ENCODE measurements at places on chromosomes 4 and X. TPM values are rescaled to one million over a fixed set of nuclear protein-coding genes. Genes with fewer than 3 reads are reported as not detected.

Gene DMP1
- total RNA-seq, result not detected

Gene MSX1
- total RNA-seq, result 0.55 TPM

Gene PDGFC
- 10.7 TPM for total RNA-seq

Gene ADAM29
- not detected for total RNA-seq

- H3K27me3 ChIP-seq, result no peaks in the 10 kb centered on the region
- no peaks in the 10 kb centered on the region for H3K36me3 ChIP-seq
- DNase-seq, result no peak
Measured at GRCh38 chrX:153776120-153776599, 4.7 kb upstream of the SRPK3 start.

GRCh38 chr4:69727426-69727825 is 33.0 kb downstream of the SULT1B1 start:
- DNase-seq, result no peak
- H3K36me3 ChIP-seq, result no peaks in the 10 kb centered on the region
- H3K27me3 ChIP-seq, result no peaks in the 10 kb centered on the region
- no peak overlapping the region for H3K27ac ChIP-seq

DNA sequence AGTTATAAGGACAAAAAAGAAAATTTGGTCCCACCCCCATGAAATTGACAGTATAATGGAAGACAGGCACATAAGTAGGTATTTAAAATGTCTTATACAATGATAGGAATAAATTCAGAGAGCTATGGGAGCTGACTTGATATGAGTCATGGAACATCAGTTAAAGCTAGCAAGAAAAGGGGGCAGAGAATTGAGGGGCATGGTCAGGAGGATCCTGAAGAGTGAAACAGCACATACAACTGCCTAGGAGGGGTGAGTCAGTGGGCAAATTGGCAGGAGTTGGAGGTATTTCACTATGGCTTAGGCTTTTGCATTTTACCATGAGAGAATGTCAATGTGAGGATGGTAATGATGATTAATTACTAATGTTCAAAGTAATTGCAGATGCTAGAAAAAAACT is 95.4 kb upstream of the BANK1 start:
- no peaks in the 10 kb centered on the region for H3K36me3 ChIP-seq
- H3K4me1 ChIP-seq, result no peaks in the 10 kb centered on the region
- DNase-seq, result no peak

Gene AR
- 2.2 TPM for total RNA-seq

- no peaks in the 10 kb centered on the region for H3K27me3 ChIP-seq
- H3K36me3 ChIP-seq, result no peaks in the 10 kb centered on the region
- H3K4me1 ChIP-seq, result no peaks in the 10 kb centered on the region
- H3K4me3 ChIP-seq, result peak overlapping the region; percentile 63
- peak overlapping the region; percentile 65 for H3K27ac ChIP-seq
Measured at GRCh38 chrX:136250191-136251040, 784 bp downstream of the MAP7D3 start.

DNA sequence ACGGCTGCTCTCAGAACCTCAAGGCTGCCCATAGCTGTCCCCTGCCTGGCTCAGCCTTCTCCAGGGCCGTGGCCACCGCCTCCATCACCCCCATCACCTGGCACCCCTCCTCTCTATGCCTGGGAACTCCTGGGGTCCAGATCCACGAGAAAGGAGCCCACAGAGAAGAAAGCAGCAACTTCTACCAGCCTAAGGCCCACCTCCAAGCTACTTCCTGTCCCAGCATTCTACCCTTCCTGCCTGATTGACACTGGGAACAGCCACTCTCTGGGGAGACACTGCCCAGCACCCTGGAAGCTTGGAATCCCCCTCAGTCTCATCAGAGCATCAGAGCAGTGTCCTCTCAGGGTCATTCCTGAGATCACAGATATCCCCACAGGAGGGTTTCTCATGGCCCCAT is 36.9 kb upstream of the PROM1 start:
- H3K27me3 ChIP-seq, result no peaks in the 10 kb centered on the region
- H3K27ac ChIP-seq, result no peak overlapping the region
- no peak for DNase-seq
- H3K36me3 ChIP-seq, result no peaks in the 10 kb centered on the region
- H3K4me3 ChIP-seq, result no peak overlapping the region

GRCh38 chr4:26206339-26206738 is 114.5 kb upstream of the RBPJ start:
- no peak overlapping the region for H3K27ac ChIP-seq
- H3K4me1 ChIP-seq, result peaks cover 26% of the 10 kb centered on the region
- no peak overlapping the region for H3K4me3 ChIP-seq

DNA sequence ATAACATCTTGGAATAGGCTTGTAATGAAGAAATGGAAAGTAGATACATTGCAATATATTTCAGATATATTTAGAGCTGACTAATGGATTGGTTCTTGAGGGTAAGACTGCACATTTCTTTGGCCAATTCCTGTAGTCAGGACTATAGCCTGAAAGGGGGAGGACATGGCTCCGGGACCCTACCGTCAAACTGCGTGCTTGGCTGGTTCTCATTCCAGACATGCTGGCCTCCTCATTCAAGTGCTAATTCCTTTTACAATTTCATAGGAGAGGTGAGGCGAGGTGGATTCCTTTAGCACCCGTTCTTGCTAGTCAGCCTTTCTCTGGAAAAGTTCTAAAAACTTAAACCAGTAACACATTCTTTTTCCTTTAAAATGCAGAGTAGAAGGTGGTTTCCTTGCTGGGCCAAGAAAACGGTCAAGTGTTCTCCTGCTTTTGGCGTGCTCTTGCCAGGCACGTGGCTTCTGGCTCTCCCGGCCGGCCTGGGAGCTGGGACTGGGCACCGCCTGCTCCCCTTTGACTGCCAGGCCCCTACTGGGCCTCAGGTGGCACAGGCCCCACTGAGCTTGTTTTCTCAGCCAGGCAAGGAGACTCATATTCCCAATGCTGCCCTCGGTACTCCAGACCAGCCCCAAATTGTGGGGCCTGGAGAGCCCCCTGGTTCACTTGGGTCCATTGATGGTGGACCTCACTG is 167.2 kb downstream of the STK32B start:
- no peaks in the 10 kb centered on the region for H3K4me1 ChIP-seq
- no peaks in the 10 kb centered on the region for H3K36me3 ChIP-seq
- no peak for DNase-seq

DNA sequence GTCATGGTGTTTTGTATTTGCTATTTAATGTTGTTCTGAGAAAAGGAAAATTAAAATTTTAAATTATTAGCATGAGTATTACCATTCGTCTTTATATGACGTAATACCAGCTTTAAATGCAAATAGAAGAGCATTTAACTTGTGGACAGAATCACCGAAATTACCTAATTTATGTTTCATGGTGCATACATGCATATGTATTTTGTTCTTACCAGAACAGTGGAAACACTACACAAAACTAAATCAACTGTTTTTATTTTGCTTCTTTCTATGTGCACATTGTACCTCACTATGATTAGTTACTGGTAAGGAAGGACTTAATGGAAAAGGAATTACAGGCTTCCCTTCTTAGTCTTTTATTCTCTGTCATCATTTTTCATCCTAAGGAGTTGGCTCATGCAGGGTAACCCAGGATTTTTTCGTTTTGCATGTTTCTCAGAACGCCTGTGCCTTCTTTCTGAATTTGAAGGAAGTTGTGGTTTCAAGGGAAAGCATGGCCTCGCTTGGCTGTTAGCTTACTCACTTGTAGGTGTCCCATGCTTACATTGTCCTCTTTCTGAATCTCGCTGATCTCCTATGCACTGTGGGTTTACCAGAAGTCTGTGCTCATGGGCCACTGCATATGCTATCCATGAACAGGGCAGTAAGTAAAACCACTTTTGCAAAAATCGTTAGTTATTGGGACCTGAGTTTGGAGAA is 300.0 kb upstream of the PUDP start:
- H3K27me3 ChIP-seq, result no peaks in the 10 kb centered on the region
- H3K36me3 ChIP-seq, result no peaks in the 10 kb centered on the region
- no peak overlapping the region for H3K27ac ChIP-seq
- no peaks in the 10 kb centered on the region for H3K4me1 ChIP-seq
- no peak overlapping the region for H3K4me3 ChIP-seq

DNA sequence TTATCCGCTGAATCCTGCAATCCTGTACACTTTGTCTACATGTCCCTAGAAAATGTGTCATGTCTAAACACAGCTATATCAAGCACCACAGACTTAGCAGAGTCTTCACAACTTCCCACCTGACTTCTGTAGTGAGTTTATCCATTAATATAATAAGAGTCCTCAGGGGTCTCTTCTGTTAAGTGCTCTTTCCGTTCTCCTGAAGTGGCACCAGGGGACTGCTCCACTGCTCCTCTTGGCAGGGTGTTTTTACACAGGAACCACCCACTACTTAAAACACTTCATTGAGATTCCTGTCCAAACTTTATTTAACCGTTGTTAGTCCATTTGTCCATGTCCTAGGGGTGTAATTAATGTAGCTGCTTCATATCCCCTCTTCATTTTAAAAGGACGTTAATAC is 1000.4 kb downstream of the STPG2 start:
- no peaks in the 10 kb centered on the region for H3K36me3 ChIP-seq
- no peak overlapping the region for H3K4me3 ChIP-seq
- no peak overlapping the region for H3K27ac ChIP-seq
- DNase-seq, result no peak

- no peak overlapping the region for H3K4me3 ChIP-seq
- no peaks in the 10 kb centered on the region for H3K36me3 ChIP-seq
- H3K27ac ChIP-seq, result no peak overlapping the region
- H3K27me3 ChIP-seq, result no peaks in the 10 kb centered on the region
- no peaks in the 10 kb centered on the region for H3K4me1 ChIP-seq
Measured at GRCh38 chrX:84441143-84441542, 61.1 kb downstream of the HDX start.

GRCh38 chr4:113122066-113122465 is 72.6 kb downstream of the ANK2 start:
- H3K36me3 ChIP-seq, result no peaks in the 10 kb centered on the region
- DNase-seq, result no peak
- H3K27ac ChIP-seq, result no peak overlapping the region
- no peaks in the 10 kb centered on the region for H3K27me3 ChIP-seq
- no peak overlapping the region for H3K4me3 ChIP-seq
- H3K4me1 ChIP-seq, result peaks cover 4% of the 10 kb centered on the region

DNA sequence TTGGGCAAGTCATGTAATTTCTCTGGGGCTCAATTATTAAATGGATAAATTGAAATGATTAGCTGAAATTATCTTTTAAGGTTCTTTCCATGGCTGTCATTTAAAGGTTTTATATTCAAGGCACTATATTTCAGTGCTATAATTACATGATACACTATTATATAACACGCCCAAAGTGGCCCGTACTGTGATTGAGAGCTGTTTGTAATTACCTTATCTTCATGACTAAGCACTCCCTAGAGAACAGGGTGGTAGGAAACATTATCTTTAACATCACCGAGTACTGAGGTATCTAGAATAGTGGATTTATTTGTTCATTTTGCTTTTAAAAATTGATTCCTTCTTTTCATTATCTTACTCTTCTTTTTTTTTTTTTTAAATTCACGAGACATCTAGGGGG is 79.0 kb downstream of the DIAPH2 start:
- H3K4me1 ChIP-seq, result no peaks in the 10 kb centered on the region
- no peaks in the 10 kb centered on the region for H3K27me3 ChIP-seq
- H3K36me3 ChIP-seq, result no peaks in the 10 kb centered on the region
- DNase-seq, result no peak
- H3K27ac ChIP-seq, result no peak overlapping the region

Gene MAGEB2
- not detected for total RNA-seq

GRCh38 chr4:108890484-108890881 is 127.6 kb upstream of the ETNPPL start:
- H3K4me1 ChIP-seq, result no peaks in the 10 kb centered on the region
- H3K4me3 ChIP-seq, result no peak overlapping the region
- no peak for DNase-seq
- no peak overlapping the region for H3K27ac ChIP-seq

- H3K27ac ChIP-seq, result no peak overlapping the region
- H3K4me1 ChIP-seq, result no peaks in the 10 kb centered on the region
- no peaks in the 10 kb centered on the region for H3K27me3 ChIP-seq
- no peak for DNase-seq
Measured at GRCh38 chr4:76725039-76725438, 172.9 kb downstream of the SOWAHB start.

DNA sequence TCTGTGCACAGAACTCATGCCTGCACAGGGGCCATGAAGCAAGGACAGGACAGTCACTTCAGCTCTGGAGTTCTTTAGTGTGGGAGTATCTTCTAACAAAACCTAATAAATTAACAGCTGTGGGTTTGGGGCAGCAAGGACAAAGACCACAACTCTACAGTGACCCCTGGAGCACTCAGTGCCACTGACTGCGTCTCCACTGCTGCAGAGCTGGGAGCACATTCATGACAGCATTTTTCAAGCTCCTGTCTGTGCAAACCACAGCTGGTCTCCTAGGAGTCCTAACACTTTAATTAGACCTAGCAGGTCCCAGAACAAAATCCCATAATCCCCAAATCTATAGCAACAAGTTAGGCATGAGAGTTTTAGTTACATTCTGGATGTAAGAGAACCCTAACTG is 76.5 kb downstream of the RTL9 start:
- H3K4me1 ChIP-seq, result no peaks in the 10 kb centered on the region
- no peaks in the 10 kb centered on the region for H3K36me3 ChIP-seq
- no peak overlapping the region for H3K27ac ChIP-seq
- H3K4me3 ChIP-seq, result no peak overlapping the region

DNA sequence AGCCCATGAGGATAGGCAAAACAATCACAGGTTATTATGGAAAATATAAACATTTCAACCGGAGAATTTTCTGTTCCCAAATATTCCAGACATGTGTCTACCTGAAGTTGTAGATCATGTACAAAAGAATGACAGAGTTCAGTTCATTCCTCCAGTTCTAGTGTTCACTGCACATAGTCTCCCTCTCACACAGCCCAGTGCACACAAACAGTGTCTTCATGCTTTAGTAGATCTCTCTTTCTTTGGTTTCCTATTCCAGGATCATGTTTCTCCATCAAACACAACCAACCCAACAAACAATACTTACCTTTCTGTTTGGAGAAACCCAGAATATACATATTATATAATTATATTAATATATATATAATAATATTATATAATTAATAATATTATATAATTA is 671.9 kb downstream of the TRIML1 start:
- no peaks in the 10 kb centered on the region for H3K27me3 ChIP-seq
- no peaks in the 10 kb centered on the region for H3K4me1 ChIP-seq
- DNase-seq, result no peak
- H3K4me3 ChIP-seq, result no peak overlapping the region
- H3K27ac ChIP-seq, result no peak overlapping the region
- no peaks in the 10 kb centered on the region for H3K36me3 ChIP-seq

Gene RPA4
- not detected for total RNA-seq

- H3K4me1 ChIP-seq, result no peaks in the 10 kb centered on the region
- no peak overlapping the region for H3K4me3 ChIP-seq
- DNase-seq, result no peak
- no peaks in the 10 kb centered on the region for H3K36me3 ChIP-seq
- H3K27ac ChIP-seq, result no peak overlapping the region
Measured at GRCh38 chrX:64885850-64886249, 90.4 kb downstream of the ZC4H2 start.

Gene SH2D1A
- not detected for total RNA-seq

DNA sequence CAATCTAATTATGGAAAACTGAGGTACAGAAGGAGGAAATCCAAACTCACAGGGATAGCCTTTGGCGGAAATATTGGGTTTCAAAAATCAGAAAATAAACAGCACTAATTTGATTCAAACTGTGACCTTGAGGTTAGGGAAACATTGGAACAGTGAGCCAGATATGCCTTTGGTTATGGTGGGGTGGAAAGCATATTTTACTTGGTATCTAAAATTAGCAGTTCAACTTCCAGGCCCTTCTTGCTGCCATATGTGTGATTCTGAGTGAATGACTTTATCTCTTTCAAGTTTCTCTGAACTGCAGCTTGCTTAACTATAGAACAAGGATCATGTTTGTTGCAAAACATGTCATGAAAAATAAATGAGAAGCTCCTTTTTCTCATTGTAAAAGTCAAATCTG is 240.9 kb upstream of the VEGFC start:
- H3K27me3 ChIP-seq, result no peaks in the 10 kb centered on the region
- no peak overlapping the region for H3K4me3 ChIP-seq
- no peaks in the 10 kb centered on the region for H3K4me1 ChIP-seq
- H3K36me3 ChIP-seq, result no peaks in the 10 kb centered on the region
